Sciatic nerve (tissue), 2 donors: ENCODE measurements at places on chromosomes 11 and 22.

- no peak for DNase-seq
These were observed 274.3 kb downstream of the JRKL start for GRCh38 chr11:96664110-96664509.

DNA sequence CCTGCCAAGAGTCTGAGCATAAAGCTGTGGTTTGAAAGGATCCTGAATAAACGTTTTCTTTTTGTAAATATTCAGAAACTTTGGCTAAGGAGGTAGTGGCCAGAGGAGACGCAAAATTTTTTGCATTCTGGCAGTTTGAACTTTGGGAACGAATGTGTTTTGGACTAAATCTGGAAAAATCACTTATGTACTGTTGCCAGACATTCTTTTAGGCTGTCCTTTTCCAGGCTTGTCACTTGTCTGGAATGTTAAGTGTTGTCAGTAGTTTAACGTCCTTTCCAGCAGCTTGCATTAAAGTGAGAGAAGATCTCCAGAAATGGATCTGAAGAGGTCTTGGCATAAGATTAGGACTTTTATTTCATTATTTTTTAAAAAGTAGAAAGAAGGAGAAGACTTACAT lies 18.5 kb downstream of the SPECC1L start:
- DNase-seq, result no peak

DNA sequence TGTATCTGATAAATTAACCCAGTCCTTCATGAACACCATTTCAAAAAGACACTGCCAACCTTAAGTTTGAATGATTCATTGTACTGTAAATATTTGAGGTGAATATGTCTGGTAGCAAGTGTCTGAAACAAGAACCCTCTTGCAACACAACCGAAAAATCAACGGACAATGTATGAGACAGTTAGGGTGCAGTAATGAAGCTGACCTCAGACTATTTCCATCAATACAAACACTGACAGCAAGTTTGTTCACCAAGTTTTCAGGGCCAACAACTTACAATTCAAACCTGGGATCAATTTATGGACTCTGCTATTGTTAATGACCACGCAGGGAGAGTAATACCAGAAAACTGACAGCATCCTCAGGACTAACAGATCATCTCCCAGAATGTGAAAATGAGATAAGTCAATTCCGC lies 126.3 kb downstream of the CADM1 start:
- no peak for DNase-seq

- no peak for DNase-seq
These were observed 13.7 kb downstream of the APBB1 start for GRCh38 chr11:6405052-6405667.
